H54 (cell line): ENCODE measurements at places on chromosomes 7 and 10.

GRCh38 chr10:58609532-58610150, 97.0 kb downstream of the BICC1 start:
- DNase-seq, result no peak

GRCh38 chr7:29627631-29628030, 64.0 kb downstream of the PRR15 start:
- DNase-seq, result no peak

DNA sequence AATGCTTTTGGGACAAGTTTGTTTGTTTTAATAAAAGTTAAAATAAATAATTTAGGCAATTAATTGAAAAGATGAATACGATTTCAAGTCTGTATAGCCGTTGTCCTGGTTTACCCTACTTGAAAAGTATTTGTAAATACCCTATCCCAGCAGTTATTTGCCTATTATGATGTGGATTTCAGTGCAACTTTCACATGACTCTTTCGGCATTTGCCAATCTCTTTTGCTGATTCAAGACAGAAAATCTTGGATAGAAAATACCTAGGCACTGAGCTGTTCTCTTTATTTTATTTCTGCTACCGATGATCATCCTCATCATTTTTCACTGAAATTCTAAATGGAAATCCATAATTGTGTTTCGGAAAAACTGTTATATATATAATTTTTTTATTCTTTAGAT, 125.9 kb upstream of the FZD8 start:
- no peak for DNase-seq

DNA sequence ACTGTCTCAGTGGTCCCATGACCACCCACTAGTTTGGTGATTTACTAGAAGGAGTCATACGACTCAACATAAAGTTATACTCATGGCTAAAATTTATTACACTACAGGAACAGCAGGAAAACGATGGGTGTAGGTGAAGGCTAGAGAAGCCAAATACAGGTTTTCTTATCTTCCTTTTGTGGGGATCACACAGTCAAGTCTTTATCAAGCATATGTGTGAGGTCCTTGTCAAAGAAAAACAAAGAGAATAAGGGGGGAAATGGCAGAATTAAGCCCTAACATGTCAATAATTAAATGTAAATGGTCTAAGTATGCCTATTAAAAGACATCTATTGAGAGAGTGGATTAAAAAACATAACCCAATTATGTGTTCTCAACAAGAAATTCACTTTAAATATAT, 47.8 kb upstream of the UBN2 start:
- DNase-seq, result no peak

DNA sequence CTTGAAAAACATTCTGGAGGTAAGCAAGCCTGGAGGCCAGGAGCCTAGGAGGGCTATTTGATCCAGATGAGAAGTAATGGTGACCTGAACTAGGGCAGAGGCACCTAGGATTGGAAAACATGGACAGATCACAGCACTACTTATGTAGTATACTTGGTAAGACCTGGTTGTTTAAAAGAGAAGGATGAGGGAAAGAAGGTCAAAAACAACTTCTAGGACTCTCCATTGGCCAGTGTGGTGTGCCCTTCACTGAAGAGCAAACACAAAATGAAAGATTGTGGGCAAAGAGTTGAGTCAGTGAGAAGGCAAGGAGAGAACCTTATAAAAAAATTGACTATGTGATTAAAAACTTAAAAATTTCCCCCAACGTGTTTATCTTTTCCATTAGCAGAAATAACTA, 14.3 kb downstream of the ANKRD1 start:
- DNase-seq, result no peak

- DNase-seq, result no peak
Measured at GRCh38 chr7:142451296-142451695, 193.4 kb upstream of the PRSS58 start.

DNA sequence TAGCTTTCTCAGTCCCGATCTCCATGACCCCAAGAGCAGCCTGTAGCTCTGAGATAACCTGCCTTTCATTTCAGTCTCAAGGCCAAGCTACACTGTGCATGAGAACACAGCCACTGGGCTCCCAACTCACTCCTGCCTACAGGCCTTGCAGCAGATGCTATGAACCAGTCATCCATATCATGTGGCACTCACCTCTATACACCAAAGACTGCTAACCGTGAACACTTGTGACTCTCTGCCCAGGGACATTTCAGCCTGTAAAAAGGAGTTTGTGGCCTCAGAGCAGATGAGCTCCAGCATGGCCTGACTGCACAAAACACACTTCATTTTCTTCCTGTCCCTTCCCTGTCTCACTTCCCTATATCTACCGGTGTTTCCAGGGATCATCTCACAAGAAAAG, 56.9 kb upstream of the NPY start:
- DNase-seq, result no peak

DNA sequence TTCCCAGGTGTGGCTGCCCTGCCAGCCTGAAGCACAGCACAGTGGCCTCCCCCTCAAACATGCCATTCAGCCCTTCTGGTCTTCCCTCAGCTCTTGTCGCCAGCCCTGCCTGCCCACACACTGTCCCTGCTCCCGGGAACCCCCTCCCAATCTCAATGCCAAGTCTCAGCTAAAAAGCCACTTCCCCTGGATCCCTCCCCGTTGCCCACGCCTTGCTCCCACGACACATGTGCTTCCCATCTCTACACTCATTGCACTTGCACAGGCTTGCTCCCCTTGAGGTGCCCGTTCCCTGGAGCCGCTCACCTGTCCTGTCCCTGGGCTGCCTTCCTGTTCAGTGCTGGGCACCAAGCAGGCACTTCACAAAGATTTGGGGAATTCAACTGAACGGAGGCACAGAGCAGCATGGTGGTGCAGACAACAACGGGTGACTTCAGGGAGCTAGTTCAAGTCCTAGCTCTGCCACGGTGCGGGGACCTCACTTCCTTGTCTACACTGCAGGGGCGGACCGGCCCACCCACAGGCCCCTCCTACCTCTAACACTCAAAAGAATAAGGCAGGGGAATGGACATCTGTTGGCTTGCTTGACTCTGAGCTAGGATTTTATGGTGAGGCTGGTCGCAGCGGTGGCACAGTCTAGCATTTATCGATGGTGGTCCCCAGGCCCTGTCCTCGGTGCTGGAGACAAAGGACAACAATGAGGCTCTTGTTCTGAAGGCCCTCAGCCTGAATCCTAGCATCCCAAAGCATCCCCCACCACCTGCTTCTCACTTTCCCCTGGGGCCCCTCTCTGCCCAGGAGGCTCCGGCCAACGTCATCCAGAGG, 18.4 kb downstream of the RGS10 start:
- DNase-seq, result no peak

DNA sequence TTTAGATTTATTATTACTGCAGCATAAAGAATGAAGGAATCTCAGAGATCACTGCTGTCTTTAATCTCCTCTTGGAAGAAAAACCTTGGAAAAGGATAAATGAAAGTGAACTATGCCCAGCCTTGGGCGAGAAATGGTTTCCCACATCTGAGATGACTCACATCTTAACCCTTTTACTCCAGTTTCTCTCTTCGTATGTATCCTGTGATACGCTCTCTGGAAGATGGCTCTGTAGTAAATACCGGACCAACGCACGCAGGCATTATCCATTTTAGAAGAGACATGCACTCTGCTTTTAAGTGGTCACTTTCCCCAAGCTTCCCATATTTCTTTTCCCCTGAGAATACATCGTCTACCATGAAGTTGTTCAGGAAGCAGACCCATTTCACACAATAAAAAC, 207.3 kb upstream of the BMPER start:
- no peak for DNase-seq

DNA sequence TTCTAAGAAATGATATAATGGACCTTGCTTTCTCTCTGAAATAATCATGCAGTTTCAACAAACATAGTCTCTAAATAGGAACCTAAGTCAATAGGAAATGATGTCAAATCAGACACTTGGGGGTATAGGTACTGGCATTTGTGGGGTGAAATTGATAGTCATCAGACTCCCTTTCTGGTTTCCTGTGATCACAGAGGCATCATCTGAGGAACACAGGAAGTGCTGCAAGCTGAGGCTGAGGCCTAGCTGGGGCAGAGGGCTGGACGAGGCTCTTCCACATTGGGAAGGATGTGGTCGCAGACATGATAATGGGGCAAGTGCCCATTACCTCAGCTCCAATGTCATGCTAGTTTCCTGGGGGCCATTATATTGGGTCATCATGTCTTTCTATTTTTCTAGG, 33.5 kb upstream of the TARP start:
- no peak for DNase-seq

DNA sequence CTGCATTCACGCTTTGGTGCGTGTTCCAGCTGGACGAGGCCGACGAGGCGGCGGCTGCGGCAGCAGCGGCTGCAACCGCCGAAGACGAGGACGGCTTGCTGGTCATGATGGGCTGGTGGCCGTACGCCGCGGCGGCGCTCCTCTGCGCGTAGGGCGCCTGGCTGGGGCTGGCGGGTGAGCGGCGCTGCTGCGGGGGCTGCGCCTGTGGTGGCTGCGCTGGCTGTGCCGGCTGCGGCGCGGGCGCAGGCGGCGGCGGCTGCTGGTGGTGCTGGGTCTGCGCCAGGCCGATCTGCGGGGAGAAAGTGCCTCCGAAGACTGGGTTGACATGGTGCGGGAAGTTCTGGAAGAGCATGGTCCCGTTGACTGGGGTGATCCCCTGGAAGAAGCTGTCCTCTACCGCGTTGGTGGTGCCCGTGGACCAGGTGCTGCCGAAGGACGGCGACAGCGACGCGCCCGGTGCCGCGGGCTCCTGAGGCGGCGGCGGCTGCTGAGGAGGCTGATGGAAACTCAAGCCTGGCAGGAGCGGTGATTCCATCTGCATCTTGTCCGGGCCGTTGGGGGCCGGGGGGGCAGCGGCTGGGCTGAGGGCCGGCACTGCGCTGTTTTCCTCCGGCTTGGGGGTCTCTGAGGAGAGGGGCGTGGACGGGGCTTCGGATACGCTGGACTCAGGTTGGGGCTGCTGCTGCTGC, 51.1 kb downstream of the CPEB3 start:
- DNase-seq, result no peak

DNA sequence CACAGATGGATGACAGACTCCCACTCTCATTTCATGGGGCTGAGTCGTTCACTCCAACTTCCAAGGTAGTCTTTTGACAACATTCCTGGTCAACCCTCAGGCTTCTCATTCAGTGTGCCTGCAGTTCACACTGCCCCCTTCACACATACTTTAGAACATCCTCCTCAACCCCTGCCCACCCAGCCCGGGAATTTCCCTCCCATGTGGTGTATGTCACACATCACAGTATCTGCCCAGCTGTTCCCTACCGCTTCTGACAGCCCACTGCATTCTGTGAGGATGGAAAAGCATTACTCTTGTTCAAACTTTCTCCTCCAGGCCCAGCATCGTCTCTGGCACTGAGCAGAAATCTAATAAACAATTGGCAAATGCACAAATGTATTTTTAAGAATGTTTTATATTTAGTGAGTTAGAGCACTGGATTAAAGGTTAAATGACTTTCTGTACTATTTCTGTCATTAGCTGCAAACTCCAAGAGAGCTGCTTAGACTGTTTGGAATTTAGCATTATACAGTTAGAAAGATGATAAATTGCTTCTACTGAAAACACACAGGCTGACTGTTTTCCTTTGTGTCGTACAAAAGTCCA, 110.4 kb downstream of the SFMBT2 start:
- no peak for DNase-seq

DNA sequence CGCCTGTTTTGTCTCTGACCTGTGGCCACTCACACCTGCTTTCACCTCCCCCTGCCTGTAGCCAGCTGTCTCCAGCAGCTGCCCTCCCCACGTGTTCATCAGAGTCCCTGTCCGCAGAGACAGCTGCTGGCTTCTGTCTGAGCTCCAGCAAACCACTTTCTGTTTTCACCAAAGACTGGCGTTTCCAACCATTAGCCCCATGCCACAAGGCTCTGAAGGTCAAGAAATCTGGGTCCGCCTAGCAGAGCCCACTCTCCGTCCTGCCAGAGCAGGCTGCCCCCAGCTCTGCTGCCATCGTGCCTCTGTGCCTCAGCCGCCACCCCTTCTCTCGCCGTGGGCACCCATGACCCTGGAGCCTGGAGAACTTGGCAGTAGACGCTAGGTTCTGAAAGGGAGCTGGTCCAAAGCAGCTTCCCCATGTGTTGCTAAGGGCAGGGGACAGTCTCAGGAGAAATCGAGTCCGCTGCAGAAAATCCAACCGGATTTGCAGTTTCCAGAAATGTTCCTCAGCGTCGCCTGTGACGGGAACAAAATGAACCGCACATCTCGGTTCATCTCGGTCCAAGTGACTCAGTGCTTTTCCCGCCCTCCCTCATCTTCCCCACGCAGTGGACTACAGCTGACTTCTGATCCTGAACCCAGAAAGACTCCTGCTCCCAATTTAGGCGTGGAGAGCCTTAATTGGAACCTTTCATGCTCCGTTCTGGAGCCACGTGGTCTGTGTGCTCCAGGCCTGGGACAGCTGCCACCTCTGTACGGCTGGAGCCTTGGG, 28.0 kb downstream of the TMEM120A start:
- DNase-seq, result no peak

- DNase-seq, result peak; percentile 34
Measured at GRCh38 chr10:101693651-101693977, 1.4 kb downstream of the FBXW4 start.

DNA sequence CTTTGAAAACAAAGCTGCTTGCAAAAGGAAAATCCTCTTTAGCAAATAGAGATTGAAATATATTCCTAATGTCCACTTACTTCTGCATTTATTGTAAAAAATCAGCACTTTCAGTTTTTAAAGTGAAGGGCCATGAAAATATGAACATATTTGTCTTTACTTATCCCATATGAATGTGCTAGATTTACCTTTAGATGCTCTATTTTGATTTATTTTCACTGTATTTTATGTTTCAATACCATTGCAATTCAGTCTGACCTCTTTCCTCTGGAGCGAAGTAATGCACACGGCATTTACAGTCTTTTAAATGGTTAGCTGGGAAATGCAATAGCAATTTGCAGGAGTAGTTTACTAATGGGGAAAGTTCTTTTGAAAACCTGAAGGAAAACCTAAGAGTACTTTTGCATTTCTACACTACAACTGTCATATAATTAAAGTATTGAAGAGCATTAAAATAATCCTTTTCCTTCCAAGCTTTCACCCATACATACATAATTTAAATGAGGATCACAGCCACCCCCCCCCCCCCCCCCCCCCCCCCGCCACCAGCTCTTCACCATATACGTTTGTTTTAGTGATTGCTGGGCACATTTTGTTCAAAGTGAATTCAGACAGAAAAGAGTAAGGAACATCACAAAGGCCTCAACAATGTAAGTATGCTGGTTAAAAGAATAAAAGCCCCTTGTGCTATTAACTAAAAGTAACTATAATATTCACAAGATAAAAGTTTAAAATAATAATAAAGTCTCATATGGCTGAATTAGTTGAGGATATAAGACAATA, 3.5 kb downstream of the SKIDA1 start:
- DNase-seq, result no peak

GRCh38 chr10:102431452-102432124, 786 bp downstream of the CUEDC2 start:
- no peak for DNase-seq

GRCh38 chr7:155998766-155999630, 186.7 kb upstream of the SHH start:
- no peak for DNase-seq
